ENCODE measurements at places on chromosomes 2 and 18. TPM values are rescaled to one million over a fixed set of nuclear protein-coding genes. Genes with fewer than 3 reads are reported as not detected.

DNA sequence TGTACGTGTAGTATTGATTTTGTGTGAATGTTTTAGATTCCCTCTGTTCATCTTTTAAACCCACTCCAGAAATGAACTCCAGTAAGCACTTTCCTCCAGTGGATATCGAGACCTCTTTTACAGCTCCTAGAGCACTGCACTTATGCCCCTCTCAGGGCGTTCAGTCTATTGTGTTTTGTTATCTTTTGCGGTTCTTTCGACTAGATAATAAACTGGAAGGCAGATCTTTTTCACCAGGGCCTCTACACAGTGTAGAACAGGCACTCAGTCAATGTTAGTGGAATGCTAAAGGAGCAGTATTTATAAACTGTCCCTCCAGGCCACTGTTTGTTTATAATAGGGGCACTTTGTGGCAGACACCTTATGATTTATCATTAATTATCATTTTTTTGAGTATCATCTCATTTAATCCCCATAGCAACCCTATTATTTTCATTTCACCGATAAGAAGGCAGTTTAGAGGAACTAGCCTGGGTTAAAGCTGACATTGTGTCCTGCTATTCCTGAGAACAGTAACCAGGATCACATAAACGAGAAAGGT is 742 bp upstream of the SOS1 start:
- no peak for DNase-seq

DNA sequence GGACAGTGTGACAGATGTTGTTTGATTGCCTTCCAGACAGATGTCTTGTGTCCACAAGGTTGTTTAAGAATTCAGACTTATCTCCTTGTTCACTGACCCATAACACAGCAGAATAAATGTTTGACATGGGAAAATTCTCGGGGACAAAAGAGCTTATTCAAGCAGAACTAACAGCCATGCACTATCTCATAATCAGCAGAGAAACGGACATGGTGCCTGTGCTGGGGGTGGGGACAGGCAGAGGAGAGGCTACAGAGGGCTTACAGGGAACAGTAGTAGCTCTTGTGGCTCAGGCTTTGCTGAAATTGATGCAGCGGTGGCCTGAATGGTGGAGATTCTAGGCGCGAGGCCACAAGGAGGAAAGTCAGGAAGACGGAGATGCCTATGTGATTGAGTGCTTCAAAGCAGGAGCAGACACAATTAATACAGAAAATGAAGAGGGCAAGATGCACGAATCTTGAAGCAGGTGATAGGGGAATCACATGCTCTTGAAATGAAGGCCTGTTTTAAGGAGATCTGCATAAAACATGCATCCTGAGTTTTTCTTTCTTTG is 62.0 kb upstream of the CAB39 start:
- no peak for DNase-seq

DNA sequence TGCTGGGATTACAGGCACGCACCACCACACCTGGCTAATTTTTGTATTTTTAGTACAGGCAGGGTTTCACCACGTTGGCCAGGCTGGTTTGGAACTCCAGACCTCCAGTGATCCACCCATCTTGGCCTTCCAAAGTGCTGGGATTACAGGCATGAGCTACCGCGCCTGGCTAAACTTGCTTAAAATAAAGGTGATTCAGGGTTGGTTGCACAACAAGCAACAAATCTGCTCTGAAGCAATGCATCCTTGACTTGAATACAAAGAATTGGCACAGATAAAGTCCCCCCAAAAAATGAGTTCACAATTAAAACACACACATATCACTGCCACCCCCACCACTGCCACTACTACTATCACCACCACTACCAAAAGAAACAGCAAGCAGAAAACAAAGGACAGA is 34.9 kb downstream of the CCDC88A start:
- no peak for DNase-seq

DNA sequence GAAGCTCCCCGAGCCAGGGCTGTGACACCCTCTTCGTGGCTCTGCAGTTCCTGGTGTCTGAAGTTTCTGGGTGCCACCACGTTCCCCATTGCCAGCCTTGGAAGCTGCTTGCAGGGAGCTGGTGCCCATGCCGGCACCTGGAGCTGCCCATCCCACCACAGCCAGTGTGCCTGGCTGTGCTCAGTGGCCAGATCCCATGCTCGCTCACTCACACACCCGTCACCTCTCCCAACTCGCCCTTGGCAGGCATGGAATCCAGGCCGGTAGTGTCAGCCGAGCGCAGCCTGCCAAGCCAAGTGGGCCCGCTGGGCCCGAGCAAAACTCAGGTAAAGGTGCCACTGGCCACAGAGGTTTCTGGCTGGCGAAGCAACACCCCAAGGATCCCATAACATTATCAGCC is 370.2 kb downstream of the PTPRM start:
- DNase-seq: no peak

ERBB4 gene
- 45.5 TPM for polyA plus RNA-seq

DSG4 gene
- polyA plus RNA-seq: not detected

All from right renal cortex interstitium (tissue), 3 donors.